ENCODE measurements at places on chromosomes 1 and 21.
A peak's percentile ranks its signal among the peaks of the same experiment; 100 is the strongest.

DNA sequence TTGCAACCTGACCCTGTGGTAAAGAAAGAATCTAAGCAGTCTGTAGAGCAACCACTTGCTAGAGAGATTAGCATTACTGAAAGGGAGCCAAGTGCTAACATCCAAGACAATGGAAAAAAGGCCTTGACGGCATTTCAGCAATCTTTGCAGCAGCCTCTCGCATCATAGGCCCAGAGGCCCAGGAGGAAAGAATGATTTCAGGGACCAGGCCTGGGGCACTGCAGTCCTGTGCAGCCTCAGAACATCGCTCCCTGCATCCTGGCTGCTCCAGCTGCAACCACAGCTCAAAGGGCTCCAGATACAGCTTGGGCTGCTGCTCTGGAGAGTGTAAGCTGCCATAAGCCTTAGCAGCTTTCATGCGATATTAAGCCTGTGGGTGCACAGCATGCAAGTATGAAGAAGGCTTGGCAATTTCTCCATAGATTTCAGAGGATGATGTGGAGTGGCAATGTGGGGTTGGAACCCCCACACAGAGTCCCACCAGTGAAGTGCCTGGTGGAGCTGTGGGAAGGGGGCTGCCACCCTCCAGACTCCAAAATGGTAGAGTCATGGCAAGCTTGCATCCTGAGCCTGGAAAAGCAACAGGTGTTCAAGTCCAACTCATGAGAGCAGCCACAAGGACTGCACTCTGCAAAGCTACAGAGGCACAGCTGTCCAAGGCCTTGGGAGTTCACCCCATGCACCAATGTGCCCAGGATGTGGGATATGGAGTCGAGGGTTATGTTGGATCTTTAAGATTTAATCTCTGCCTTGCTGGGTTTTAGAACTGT lies 110.6 kb upstream of the HMGB4 start:
- DNase-seq = no peak

GRCh38 chr1:112672842-112673241 lies 1.6 kb upstream of the MOV10 start:
- no peak for DNase-seq

DNA sequence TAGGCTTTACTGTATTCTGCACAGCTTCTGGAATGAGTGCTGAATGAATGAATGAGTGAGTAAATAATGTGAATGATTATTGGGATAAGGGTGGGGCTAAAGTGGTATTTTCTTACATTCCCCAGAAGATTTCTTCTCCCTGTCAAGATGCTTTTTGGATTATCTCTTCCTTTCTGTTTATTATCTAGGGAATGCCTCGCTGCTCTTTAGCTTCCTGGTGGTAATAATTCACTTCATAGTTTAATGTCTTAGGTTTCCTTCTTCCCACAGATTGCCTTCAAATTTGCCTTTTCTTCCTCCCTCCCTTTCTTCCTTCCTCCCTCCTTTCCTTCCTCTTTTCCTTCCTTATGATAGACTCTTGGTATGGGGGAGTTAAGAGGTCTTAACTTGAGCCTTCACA lies 24.0 kb downstream of the DDR2 start:
- DNase-seq = no peak

DNA sequence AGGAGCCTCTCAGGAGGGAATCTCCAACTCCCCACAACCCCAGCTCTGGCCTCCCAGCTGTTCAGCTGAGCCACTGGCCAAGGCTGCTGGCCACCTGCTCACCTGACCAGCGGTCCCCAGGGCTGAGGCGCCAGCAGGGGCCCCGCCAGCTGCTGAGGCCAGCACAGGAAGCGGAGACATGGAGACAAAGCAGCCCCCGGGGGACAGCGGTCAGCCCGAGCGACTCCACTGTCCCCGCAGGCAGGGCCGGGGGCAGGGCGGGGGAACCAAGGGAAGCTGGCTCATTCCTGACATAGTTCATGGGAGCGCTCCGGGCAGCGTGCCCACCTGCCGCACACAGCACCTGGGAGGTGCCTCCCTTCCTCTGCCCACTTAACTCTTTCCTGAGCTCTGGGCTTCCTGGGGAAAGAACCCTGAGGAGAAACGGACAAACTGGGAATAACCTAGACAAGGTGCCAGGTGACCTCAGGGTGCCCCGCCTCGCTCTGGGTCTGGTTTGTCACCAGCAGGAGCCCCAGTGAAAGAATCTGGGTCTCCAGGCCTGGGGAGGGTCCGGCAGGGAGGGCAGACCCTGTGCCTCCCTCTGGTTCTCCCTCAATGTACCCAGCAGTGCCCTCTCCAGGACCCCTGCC lies 10.7 kb downstream of the EPHA2 start:
- DNase-seq = peak; percentile 79

DNA sequence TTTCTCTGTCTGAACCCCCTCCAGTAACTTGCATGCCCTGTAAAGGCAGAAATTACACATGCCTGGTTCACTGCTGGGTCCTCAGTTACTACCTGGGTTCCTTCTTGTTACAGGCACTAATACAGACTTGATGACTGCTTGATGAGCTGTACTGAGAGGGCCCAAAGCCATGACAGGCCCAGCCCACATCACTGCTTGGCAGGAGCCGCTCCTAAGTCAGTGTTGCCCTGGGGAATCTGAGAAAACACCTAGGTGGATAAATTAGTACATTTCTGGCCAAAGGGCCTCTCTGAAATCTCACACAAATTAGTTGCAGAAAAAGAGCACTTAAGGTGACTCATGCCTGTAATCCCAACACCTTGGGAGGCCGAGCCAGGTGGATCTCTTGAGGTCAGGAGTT lies 37.8 kb upstream of the IRF2BP2 start:
- DNase-seq = no peak

- DNase-seq = peak; percentile 82
Measured at GRCh38 chr1:169890761-169891538, 2.7 kb downstream of the SCYL3 start.

DNA sequence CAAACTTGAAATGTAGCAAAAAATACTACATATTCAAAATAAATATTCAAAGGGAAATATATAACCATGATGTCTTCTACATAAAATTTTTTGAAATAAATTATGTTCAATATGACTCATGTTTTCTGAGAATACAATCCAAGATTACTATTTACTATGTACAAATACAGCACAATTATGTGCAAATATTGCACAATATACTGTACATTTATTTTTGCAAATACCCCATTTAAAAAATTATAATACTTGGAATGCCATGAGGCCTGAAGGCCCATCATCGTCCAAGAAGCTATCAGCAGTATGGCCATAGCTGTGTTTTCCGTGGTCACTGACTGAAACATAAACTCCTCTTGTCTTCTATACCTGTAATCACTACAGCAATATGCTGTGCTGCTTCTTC lies 12.3 kb downstream of the CCDC181 start:
- DNase-seq = no peak

GRCh38 chr1:219333626-219334025 lies 159.9 kb downstream of the LYPLAL1 start:
- DNase-seq = no peak

DNA sequence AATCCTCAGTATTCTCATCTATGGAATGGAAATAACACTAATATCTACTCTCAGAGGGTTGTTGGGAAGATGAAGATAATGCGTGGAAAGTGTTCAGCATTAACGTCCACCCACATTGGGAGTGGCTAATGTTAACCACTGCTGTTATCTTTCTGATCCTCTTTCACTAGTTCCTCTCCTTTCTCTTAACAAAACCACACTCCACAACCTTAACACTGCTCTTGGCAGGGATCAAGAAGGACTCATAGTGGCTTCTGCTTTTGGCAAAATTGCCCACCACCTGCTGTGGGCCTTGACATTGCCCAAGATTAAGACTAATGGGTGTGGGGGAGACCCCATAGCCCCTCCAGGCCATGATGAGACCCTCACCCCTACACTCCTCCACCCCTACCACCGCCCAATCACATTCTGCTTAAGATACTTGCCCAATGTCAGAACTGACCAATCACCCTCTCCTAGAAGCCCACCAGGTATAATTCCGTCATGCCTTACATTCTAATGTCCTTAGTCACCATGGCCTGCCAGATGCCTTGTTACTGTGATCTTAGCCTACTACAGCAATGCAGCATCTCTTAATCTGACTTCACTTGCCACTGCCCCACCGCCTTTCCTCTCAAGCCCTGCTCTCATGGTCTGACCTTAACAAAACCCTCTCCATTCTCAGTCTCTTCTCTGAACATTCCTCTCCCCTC lies 27.1 kb downstream of the DHCR24 start:
- DNase-seq = peak; percentile 89

GRCh38 chr1:162590101-162590500 lies 28.6 kb downstream of the UAP1 start:
- no peak for DNase-seq

DNA sequence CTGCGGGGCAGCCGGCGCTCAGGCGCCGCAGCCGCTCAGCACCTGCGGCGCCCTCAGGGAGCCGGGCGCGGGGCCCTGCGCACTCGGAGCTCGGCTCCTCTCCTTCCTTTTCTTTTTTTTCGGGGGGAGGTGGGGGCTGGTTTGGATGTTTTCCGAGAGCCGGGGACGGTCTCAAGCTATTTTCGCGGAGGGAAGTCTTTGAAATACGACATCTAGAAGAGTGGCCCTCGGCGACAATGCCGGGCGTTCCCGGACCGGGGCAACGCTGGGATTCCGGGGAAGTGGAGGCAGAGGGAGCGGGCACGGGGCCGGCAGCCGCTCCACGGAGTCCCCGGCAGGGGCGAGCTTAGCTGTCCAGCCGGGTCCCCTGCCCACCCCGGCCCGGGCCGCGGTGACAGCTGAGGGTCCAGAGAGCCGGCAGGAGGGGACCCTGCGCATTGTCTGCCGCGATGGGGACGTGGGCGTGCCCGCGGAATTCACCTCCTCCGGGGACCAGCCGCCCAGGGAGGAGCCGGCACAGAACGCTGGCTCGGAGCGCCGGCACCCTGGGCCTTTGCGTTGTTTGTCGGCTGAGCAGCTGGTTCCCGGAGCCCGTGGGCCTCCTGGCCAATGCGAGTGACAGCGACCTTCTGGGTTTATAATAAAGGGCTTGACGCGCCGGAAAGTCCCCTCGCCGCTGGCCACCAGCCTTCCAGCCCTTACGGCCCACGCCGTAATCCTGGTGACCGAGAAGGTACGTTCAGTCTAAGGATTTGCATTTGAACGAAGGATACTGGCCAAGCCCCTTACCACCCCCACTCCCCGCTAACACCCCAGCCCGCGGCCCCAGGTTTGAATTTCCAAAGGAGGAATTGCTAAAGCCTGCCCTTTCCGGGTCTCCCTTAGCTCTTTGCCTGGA lies 582 bp downstream of the SLC37A1 start:
- DNase-seq = peak; percentile 49

GRCh38 chr1:40599926-40600325 lies 65.6 kb downstream of the RIMS3 start:
- DNase-seq = no peak

DNA sequence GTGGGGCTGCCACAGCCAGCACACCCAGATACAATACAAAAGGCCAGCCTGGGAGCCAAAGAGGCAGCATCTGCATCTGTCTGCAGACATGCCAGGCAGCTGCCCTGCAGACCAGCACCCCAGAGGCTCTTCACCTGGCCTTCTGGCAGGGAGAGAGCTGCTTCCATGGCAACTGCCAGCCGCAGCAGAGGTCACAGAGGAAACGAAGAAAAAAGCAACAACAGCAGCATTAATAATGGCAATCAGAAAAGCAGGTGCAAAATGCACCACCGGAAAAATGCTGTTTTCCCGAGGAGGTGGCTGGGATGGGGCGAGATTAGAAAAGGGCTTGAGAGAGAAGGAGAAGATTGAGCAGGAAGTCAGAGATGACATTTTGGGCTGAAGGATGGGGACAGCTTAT lies 309.5 kb downstream of the PCP4 start:
- DNase-seq = no peak

- peak; percentile 53 for DNase-seq
Measured at GRCh38 chr1:220462752-220463151, 65.2 kb upstream of the MARK1 start.

DNA sequence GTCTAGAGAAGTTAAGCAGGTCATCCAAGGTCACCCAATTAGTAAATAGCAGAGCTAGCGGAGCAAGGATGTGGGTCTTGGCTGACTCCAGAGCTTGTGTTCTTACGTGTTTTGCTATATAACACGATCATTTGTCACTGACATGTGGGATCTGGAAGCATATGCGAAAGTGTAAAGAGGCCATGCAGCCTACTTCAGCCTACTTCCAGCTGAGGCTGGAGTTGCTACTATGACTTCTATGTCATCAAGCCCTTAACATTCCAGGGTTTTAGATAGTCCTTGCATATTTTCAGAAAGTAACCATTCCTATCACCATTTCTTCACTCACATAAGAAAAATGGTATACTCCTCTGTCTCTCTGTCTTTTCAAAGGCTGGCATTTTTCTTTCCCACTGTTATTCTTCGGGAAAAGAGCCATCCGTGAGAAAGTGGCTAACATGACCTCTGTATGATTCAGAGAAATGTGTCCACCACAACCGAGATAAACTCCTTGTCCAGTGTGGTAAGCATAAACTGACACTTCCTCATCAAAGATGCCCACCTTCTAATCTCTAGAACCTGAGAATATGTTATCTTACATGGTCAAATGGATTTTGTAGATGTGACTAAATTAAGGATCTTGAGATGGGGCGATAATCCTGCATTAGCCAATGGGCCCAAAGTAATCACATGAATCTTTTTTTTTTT lies 24.0 kb upstream of the ABL2 start:
- DNase-seq = no peak

DNA sequence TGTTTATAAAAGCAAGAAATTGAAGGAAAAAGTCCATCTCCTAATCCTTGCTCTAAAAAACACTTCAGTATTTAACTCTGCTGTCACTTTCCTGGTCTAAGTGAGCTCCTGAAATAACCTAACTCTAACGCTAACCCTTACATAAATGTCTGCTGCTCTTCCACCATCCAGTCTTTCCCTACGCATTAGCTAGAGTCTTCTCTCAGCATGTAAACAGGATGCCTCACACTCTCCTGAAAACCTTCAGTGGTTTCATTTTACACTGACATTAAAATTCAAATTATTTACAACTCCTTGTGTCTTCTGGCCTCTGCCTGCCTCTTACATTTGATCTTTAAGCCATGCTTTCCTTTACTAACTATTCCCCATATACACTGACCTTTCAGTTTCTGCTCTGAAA lies 697.6 kb upstream of the CXADR start:
- peak; percentile 10 for DNase-seq

- peak; percentile 41 for DNase-seq
Measured at GRCh38 chr1:115827452-115828044, 13.4 kb downstream of the NHLH2 start.

DNA sequence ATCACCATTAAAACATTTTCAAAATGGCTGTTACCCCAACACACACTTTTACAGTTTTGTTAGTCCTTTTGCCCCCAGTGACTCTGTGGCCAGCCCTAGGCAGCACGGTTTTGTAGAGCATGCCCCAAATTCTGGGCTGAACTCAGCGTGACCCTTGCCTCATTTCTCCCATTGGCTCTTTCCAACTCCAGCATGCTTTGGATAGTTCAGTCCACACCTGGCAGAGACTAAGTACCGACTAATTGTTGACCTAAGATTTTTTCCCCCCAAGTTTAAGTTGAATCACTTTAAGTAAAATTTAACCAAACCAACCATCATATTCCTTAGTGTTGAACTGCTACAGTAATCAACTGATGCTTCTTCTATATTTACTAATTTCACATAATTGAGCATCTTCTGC lies 62.4 kb upstream of the LRRC8B start:
- no peak for DNase-seq

GRCh38 chr1:71222668-71223067 lies 141.8 kb upstream of the ZRANB2 start:
- peak; percentile 24 for DNase-seq

All from mesendoderm (in vitro differentiated cells).